ENCODE measurements at places on chromosomes 4 and X.

DNA sequence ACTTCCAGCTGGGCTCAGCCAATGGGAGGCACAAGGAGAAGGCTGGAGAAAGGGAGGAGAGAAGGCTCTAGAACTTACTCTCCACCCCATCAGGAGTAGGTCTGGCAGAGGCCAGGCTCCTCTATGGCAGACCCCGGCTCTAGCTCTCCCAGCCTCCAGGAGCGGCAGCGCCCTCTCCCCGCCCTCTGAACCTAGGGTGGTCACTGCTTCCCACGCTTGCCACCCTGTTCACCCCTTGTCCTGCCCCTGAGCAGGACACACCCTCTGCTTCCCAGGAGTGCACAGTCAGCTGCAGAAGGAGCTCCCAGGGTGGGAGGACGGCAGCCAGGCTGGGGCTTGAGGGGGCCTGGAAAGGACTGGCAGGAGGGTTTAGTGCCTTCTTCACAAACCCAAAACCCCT lies 53.0 kb upstream of the CRMP1 start:
- no peak for ATAC-seq

- ATAC-seq = peak; percentile 89
Measured at GRCh38 chr4:146255463-146255862, 41.1 kb downstream of the REELD1 start.

DNA sequence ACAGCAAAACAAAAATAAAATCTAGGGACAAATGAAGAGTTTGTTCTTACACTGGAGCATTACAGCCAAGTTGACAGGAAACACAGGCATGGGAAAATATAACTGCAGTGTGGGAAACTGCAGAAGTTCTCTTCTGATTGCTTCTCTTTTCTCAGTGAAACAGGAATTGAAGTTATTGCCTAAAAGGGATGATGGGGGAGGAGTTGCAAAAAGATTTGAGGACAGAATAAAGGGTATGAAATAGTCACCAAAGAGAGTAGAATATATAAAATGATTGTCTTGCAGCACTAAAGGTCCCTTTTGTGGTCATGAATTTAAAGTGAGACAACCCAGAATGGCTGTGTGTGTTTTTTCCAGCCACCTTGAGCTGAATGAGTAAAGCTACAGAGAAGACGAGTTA lies 103.7 kb downstream of the JADE1 start:
- ATAC-seq = no peak

DNA sequence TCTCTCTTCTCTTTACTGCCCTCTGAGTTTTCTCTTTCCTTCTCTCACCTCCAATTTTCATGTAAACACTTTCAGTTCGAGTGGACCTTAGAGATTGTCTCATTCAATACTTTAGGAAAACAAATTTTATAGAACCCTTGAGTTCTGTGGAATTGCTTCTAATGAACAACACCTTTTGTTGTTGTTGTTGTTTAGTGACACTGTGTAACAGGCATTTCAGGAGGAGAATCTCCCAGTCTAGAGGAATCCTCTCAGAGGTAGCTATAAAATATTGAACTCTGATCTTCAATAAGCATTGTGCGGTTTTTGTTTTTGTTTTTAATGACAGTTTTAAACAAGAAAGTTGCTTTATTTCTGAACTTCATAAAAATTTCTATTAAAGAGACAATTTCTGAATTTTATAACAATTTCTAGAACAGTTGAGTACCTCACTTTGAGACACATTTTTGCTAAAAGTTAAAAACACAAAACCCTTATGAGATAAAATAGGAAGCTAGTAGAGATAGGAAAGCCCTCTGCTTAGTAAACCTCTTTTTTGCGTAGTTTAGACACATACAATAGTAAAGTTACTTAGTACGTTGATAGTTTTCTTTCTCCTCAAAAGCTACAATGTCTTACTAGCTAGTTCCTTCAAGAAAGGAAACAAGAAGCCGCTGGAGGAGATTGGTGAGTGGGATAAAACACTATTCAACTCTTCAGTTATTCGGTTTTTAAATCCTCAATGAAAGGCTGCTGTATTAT lies 38.8 kb downstream of the CLCN3 start:
- no peak for ATAC-seq

DNA sequence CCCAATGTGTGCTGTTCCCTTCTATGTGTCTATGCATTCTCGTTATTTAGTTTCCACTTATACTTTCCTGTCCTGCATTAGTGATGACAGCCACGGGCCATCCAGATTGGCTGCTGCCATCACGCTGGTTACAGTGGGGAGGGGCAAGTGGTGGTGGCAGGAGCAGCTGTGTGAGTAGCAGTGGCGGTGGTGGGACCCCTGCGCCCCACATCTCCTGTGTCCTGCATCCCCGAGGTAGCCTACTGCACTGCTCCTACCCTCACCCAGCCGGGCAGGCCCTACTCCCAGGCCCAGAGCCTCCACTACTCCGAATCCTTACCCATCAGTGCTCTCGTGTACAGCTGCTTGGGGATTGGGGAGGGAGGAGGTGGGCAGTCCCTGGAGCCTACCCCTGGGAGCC lies 798.7 kb upstream of the AGA start:
- ATAC-seq = no peak

- ATAC-seq = no peak
Measured at GRCh38 chrX:102669526-102669925, 18.2 kb downstream of the GPRASP1 start.

- peak; percentile 93 for ATAC-seq
Measured at GRCh38 chr4:90951037-90951436, 823.8 kb downstream of the CCSER1 start.

Data from SK-N-SH treated with all-trans-retinoic acid at 6 μM for 48 hours (cell line).